Right ventricle myocardium inferior (tissue), 1 donor: ENCODE measurements at places on chromosomes 6 and 20. TPM values are rescaled to one million over a fixed set of nuclear protein-coding genes. Genes with fewer than 3 reads are reported as not detected.

Gene C20orf202
- 0.14 TPM for total RNA-seq

Gene NCOA5
- total RNA-seq, result 19.4 TPM

DNA sequence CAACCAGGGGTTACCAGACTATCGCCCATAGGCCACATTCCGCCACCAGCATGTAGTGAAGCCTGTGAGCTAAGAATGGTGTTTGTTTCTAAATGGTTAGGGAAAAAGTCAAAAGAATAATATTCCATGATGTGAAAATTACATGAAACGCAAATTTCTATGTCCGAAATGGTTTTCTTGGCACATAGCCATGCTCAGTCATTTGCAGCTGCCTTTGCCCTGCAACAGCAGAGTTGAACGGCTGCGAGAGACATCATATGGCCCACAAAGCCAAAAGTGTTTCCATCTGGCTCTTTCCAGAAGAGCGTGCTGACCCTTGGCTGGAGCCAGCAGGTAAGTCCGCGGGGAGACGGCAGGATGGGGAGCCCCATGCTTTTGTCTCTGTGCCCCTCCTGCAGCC lies 60.7 kb downstream of the FAM120B start:
- DNase-seq, result no peak

- DNase-seq, result no peak
Measured at GRCh38 chr20:15627501-15627903, 945.7 kb downstream of the KIF16B start.

DNA sequence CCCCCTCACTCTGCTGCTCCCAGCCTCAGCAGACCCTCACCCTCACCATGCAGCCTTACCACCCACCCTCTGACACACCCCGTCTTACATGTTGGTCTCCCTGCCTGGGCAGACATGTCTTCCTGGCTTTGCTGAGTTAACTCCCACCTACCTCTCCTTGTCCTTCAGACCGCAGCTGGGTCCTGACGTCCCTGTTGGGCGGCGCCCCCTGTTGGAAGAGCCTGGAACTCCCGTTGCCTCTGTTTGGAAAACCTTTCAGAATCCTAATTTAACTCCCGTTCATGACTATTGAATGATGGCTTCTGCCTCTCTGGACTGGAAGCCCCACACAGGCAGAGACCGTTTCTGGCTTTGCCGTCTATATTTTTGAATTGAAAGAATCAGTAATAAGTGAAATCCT lies 245.1 kb downstream of the MYLK4 start:
- DNase-seq, result no peak
